ENCODE measurements at places on chromosomes 7 and 10.
A peak's percentile ranks its signal among the peaks of the same experiment; 100 is the strongest.

GRCh38 chr7:21934808-21935207, 10.9 kb downstream of the CDCA7L start:
- no peak for DNase-seq

DNA sequence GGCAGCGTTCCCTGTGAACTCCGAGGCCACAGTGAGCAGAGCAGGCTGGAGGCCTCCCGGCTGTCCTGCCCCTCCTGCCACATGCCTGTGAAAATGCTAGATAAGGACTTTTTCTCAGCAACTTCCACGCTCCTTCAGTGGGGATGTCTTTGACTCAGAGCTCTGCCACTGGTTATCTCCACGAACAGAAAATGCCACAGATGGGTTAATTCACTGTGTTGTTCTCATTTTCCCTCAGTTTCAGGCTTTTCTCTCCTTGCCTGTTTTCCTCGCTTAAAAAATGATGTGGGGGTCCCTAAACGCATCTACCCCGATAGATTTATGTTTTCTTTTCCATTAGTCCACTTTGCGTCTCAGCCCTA, 51.3 kb downstream of the IKZF1 start:
- no peak for DNase-seq

DNA sequence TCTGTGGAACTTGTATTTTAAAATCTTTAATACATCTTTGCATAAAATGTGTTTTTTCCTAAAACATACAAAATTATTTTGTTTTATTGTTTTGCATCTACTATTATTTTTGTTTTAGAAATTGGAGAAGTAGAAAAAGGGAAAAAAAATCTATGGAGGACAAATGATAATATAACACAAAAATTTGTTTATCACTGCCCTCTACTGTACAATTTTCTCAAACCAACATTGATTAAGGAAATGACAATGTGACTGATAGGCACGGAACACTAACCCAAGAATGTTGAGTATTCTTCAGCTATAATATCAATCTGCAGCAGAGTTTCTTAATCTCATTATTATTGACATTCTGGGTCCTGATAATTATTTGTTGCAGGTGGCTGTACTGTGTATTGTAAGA, 9.5 kb upstream of the ING3 start:
- no peak for DNase-seq

DNA sequence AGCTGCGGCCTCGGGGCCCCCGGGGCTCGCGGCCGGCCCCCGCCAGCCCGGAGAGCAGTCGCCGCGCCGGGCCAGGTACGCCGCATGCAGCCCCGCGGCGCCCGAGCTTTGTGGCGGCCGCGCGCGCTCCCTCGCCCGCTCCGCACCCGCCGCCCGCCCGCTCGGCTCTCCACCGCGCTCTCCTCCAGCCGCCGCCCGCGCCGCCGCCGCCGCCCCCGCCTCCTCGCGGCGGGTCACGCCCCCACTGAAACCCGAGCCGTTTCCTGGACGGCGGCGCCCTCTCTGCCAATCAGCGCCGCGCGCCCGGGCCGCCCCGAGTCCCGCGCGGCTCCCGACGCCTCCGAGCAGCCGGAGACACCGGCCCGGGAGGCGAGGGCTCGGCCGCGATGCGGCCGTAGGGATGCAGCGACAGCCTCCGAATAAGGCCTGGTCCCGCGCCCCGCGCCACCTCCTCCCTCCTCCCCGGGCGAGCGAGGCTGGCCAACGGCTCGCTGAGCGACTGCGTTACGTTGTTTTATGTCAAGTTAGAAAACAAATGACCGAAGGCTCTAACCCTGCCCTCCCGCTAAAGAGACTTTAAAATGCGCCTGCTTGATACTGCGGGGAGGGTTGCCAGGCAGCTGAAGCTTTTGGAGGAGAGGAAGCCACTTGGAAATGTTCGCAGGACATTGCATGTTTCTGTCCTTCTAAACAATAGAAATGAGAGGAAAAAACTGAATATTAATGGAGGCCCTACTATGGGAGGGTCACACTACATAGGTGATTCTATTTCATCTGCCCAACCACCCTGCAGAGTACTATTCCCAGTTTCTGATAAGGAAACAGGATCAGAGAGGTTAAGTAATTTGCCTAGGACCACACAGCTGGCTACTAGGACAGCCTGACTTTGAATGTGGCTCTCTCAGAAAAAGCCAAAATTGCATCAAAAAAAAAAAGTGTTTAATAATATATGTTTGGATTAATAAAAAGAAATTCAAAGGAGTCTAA, at the start of gene FGFR2:
TSS of gene FGFR2 (minus strand) at position 182 of the 987 bp plus-strand sequence. CDS start 4,627 bp downstream, outside the sequence.
- peak; percentile 87 for DNase-seq

- no peak for DNase-seq
These were observed 7.5 kb downstream of the KCP start for GRCh38 chr7:128902761-128903585.

GRCh38 chr7:19463581-19463980, 245.3 kb downstream of the POLR1F start:
- no peak for DNase-seq

DNA sequence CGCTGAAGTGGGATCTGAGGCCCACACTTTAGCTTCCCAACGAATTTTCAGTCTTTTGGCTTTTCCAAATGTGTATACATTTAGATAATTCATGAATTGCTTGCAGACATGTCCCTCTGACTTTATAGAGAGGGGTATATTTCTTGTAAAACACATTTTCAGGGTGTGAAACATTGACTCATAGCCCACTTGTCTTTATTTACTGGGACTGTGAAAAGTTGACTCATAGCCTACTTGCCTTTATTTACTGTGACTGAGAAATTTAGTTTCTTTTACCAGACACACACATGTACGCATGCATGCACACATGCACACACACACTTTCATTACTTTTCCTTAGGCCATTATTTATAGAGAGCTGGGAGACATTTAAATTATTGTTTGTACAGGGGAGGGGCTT, 79.1 kb downstream of the VTI1A start:
- DNase-seq = no peak

DNA sequence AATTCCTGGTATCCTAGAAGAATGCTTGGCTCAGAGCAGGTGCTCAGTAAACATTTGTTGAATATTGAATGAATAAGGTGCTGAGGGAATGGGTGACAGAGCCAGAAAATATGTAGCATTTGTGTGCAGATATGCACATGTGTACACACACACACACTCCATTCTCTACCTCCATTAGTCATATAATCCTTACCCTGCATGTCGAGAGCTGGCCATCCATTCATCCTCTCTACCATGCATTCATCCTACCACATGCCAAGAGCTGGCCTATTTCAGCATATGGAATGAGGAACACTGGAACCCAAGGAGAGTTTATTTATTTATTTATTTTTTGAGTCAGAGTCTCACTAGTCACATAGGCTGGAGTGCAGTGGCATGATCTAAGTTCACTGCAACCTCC, 284.8 kb downstream of the PLXNA4 start:
- no peak for DNase-seq

- DNase-seq = no peak
These were observed 5.7 kb upstream of the PLAC9 start for GRCh38 chr10:80126876-80127275.

DNA sequence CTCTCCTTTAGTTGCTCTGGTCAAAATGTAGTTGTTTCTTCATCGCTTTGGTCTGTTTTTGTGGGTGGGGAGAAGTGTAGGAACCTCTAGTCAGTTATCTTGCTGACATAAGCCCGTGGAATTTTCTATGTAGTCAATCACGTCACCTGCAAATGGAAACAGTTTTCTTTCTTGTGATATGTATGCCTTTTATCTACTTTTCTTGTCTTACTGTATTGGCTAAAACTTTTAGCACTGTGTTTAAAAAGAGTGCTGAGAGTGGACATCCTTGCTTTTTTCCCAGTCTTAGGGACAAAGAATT, 42.3 kb downstream of the AKR1E2 start:
- DNase-seq = no peak
